Pancreas (tissue), 10 donors: ENCODE measurements at places on chromosomes 1 and 21. TPM values are rescaled to one million over a fixed set of nuclear protein-coding genes. Genes with fewer than 3 reads are reported as not detected.

Gene TTF2
- total RNA-seq: 5.7 TPM

Gene MMEL1
- 3.1 TPM for total RNA-seq

Gene IPP
- 7.3 TPM for total RNA-seq

Gene CYP4X1
- total RNA-seq: 1.7 TPM

DNA sequence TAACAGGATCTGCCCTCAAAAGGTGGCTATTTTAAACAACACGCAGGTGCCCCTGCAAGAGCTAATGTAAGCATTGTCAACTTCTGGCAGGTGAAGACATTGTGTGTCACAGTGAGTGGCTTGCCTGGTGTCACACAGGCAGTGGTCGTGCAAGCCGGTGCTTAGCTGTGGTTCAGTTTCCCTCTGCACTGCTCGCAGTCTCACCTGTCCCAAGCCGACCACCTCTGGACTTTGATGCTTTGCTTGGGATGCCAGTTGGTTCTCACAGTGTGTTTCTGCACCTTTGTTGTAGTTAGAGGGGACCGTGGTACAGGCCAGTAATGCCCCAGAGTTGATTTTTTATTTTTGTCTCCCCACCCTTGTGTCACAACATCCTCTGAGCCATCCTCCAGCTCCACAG, 85.2 kb downstream of the UCK2 start:
- H3K27ac ChIP-seq: no peak overlapping the region
- H3K27me3 ChIP-seq: no peaks in the 10 kb centered on the region
- no peak for DNase-seq
- H3K4me3 ChIP-seq: no peak overlapping the region
- peaks cover 5% of the 10 kb centered on the region for H3K36me3 ChIP-seq
- no peaks in the 10 kb centered on the region for H3K4me1 ChIP-seq

GRCh38 chr1:58890609-58891008, 106.8 kb upstream of the JUN start:
- H3K27me3 ChIP-seq: no peaks in the 10 kb centered on the region
- H3K27ac ChIP-seq: no peak overlapping the region
- H3K4me1 ChIP-seq: peaks cover 31% of the 10 kb centered on the region
- H3K4me3 ChIP-seq: no peak overlapping the region
- no peak for DNase-seq
- no peaks in the 10 kb centered on the region for H3K36me3 ChIP-seq

DNA sequence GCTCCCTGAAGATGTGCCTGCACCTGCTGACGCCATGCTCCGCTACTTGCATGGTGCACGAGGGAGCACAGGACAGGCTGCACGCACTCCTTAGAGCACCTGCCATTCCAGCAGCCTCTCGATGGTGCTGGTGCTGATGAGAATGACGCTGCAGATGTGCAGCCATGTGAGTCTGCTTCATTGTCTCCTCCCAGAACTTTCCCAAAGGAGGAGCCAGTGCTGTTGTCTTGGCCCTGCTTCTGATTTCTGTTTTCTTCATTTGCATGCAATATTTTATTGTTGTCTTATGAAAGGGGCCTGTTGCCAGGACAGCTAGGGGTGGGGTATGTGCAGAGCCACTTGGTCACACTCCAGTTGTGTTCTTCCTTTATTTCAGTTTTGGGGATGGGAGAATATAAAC, 70.1 kb downstream of the PCBP3 start:
- DNase-seq: no peak
- no peak overlapping the region for H3K27ac ChIP-seq
- no peaks in the 10 kb centered on the region for H3K4me1 ChIP-seq
- H3K27me3 ChIP-seq: no peaks in the 10 kb centered on the region

DNA sequence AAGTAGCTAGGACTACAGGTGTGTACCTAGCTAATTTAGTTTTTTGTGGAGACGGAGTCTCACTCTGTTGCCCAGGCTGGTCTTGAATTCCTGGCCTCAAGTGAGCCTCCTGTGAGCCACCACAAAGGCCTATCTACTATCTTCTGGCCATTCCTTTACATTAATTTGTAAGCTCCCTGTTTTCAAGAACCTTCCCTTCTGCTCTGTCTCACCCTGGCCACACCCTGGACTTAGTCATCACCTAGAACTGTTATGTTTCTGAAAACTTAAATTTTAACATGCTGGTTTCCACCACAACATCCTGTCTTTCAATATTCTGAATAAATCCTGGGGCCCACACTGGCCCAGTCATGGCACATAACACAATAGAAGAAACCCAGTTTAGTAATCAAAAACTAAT, 4.9 kb upstream of the B4GALT3 start:
- no peaks in the 10 kb centered on the region for H3K4me1 ChIP-seq
- H3K27ac ChIP-seq: no peak overlapping the region
- H3K4me3 ChIP-seq: no peak overlapping the region
- H3K36me3 ChIP-seq: no peaks in the 10 kb centered on the region
- DNase-seq: no peak

DNA sequence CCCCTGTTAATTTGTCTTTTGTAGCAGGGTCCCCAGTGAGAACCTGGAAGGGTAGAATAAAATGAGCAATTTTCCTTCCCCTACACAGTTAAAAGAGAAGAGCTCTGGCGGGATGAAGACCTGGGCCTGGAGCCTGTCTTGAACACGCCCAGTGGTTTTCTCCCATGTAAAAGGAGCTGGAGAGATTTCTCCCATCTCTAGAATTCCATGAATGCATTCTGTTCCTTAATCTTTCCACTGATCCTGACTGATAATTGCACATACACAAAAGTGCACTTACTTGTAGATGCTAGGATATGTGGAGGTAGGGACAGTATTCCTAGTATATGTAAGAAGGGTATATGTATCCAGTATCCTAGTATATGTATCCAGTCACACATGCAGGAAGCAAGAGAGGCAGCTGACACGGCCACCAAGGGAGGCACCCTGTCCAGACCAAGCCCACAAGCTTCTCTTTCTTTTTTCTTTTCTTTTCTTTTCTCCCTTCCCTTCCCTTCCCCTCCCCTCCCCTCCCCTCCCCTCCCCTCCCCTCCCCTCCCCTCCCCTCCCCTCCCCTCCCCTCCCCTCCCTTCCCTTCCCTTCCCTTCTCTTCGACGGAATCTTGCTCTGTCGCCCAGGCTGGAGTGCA, 11.9 kb upstream of the PKNOX1 start:
- no peaks in the 10 kb centered on the region for H3K27me3 ChIP-seq
- no peaks in the 10 kb centered on the region for H3K36me3 ChIP-seq
- H3K27ac ChIP-seq: no peak overlapping the region
- H3K4me3 ChIP-seq: no peak overlapping the region
- no peak for DNase-seq

GRCh38 chr1:27602462-27603308, 1.3 kb downstream of the AHDC1 start:
- H3K27ac ChIP-seq: peak overlapping the region; percentile 80
- peaks cover 25% of the 10 kb centered on the region for H3K4me1 ChIP-seq
- peak; percentile 82 for DNase-seq
- no peaks in the 10 kb centered on the region for H3K27me3 ChIP-seq
- peak overlapping the region; percentile 72 for H3K4me3 ChIP-seq
- H3K36me3 ChIP-seq: no peaks in the 10 kb centered on the region

DNA sequence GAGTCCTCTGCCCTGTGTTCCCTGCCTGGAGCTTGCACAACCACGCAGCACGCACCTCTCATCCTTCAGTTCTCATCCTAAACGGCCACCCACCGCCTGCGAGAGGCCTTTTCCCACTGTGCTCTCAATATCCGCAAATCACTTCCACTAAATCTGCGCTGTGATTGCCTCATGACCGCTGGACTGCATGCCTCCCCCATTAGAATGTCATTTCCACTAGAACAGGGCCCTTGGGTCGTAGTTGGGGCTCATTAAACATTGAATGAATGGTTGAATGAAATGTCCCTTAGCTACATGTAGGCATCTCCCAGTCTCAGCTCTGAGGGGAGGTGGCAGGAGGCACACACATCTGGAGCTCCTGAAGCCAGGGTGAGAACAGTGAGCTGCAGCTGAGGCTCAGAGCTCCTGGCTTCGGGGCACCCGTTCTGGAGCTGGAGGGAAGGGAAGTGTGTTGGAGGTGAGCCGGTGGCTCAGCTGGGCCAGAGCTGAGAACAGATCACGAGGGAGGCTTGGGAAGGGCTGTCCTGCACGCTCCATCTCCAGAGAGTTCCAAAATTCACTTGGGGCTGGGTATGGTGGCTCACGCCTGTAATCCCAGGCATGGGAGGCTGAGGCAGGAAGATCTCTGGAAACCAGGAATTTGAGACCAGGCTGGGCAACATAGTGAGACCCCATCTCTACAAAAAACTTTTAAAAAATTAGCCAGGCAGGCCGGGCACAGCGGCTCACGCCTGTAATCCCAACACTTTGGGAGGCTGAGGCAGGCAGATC, 30.4 kb downstream of the TMEM201 start:
- no peaks in the 10 kb centered on the region for H3K36me3 ChIP-seq
- no peak for DNase-seq
- no peaks in the 10 kb centered on the region for H3K4me1 ChIP-seq
- H3K27me3 ChIP-seq: no peaks in the 10 kb centered on the region
- H3K27ac ChIP-seq: no peak overlapping the region

DNA sequence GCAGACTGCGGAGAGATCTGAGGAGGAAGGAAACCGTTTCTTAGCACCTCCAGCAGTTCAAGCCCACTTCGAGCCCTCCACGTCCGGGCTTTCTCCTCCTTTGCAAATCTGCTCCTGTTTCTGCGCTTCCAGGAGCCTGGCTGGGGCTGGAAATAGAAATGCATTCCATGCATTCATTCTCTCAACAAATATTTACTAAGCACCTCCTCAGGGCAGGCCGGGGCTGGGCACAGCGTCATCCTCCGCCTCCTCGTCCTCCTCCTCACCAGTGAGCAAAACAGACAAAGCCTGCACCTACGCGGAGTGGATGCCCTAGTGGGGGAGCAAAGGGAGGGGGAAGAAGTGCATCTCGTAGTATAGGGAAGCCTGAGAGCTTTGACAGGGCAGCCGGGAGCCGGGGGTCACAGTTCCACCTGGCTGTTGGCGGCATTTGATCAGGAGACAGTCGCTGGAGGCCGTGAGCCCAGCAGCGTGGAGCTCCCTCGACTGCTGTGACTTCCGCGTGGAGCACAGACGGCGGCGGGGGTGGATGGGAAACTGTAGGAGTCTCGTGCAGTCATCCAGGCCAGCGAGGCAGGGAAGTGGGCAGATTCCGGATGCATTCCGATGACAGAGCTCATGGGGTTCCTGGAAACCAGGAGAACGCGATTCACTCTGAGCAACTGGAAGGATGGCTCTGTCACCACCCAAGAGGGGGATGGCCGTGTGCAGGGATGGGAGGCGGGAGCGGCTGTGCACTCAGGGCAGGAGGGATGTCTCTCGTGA, 93.5 kb downstream of the SIK1 start:
- H3K4me1 ChIP-seq: no peaks in the 10 kb centered on the region
- peak overlapping the region; percentile 63 for H3K27ac ChIP-seq
- H3K4me3 ChIP-seq: no peak overlapping the region
- H3K36me3 ChIP-seq: no peaks in the 10 kb centered on the region

GRCh38 chr1:95730986-95731385, 497.0 kb downstream of the RWDD3 start:
- no peak overlapping the region for H3K27ac ChIP-seq
- no peak overlapping the region for H3K4me3 ChIP-seq
- no peak for DNase-seq

DNA sequence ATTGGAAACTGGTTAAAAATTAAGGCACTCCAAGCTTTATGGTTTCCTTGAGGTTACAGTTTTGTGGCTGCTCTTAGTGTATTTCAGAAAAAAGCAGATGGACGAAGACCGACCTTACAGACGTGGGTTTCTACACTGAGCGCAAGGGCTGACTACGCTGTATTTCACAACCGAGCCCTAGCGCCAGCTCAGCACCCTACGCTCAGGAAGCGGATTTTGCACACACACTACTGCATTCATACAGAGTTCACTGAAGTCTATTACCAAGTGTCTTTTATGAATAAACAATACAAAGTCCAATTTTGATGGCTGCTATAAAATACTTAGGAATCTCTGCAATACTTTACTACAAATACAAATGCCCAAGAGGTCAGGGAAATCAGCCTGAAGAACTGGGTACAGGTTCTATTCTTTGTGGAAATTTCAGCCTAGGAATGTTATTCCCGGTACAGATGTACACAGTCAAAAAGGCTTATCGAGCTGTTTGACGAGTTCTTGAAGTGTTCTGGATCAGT, 23.8 kb downstream of the PTTG1IP start:
- H3K4me1 ChIP-seq: no peaks in the 10 kb centered on the region
- no peaks in the 10 kb centered on the region for H3K36me3 ChIP-seq
- H3K27ac ChIP-seq: no peak overlapping the region
- no peak overlapping the region for H3K4me3 ChIP-seq
- DNase-seq: no peak

DNA sequence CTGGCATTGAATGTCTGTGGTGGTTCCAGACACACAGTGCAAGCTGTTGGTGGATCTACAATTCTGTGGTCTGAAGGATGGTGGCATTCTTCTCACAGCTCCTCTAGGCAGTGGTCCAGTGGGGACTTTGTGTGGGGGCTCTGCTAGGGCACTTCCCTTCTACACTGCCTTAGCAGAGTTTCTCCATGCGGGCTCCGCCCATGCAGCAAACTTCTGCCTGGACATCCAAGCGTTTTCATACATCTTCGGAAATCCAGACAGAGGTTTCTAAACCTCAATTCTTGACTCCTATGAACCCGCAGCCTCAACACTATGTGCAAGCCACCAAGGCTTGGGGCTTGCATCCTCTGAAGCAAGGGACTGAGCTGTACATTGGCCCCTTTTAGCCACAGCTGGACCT, 43.0 kb downstream of the RGS18 start:
- H3K27ac ChIP-seq: no peak overlapping the region
- H3K27me3 ChIP-seq: no peaks in the 10 kb centered on the region
- no peaks in the 10 kb centered on the region for H3K36me3 ChIP-seq
- no peak for DNase-seq

- no peaks in the 10 kb centered on the region for H3K4me1 ChIP-seq
- H3K36me3 ChIP-seq: no peaks in the 10 kb centered on the region
- DNase-seq: no peak
- H3K4me3 ChIP-seq: no peak overlapping the region
- H3K27me3 ChIP-seq: no peaks in the 10 kb centered on the region
- no peak overlapping the region for H3K27ac ChIP-seq
Observed at GRCh38 chr1:78535286-78535685, 44.5 kb downstream of the PTGFR start.

GRCh38 chr1:80048716-80049115, 1042.2 kb upstream of the ADGRL4 start:
- DNase-seq: no peak
- H3K4me3 ChIP-seq: no peak overlapping the region
- no peak overlapping the region for H3K27ac ChIP-seq
- H3K36me3 ChIP-seq: no peaks in the 10 kb centered on the region
- no peaks in the 10 kb centered on the region for H3K4me1 ChIP-seq

DNA sequence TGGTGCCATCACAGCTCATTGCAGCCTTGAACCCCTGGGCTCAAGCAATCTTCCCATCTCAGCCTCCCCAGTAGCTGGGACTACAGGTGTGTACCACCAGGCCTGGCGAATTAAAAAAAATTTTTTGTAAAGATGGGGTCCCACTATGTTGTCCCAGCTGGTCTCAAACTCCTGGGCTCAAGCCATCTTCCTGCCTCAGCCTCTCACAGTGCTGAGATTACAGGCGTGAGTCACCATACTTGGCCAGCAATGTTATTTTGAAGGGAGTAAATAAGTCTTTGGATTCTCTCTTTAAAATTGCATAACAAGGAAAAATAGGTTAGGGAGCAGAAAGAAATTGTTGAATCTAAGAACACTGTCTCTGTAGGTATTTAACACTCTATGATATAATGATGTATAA, 111.3 kb downstream of the RPS6KC1 start:
- H3K36me3 ChIP-seq: no peaks in the 10 kb centered on the region
- no peaks in the 10 kb centered on the region for H3K4me1 ChIP-seq
- H3K27ac ChIP-seq: no peak overlapping the region
- no peak overlapping the region for H3K4me3 ChIP-seq
- no peaks in the 10 kb centered on the region for H3K27me3 ChIP-seq
- DNase-seq: no peak

GRCh38 chr1:108028841-108029388, 63.9 kb upstream of the VAV3 start:
- DNase-seq: no peak
- no peak overlapping the region for H3K4me3 ChIP-seq
- no peaks in the 10 kb centered on the region for H3K36me3 ChIP-seq
- H3K4me1 ChIP-seq: no peaks in the 10 kb centered on the region
